Erythroblast (primary cell): ENCODE measurements at places on chromosomes 2 and 18.

GRCh38 chr2:9573840-9574239 lies 18.2 kb upstream of the ADAM17 start:
- DNase-seq = no peak

DNA sequence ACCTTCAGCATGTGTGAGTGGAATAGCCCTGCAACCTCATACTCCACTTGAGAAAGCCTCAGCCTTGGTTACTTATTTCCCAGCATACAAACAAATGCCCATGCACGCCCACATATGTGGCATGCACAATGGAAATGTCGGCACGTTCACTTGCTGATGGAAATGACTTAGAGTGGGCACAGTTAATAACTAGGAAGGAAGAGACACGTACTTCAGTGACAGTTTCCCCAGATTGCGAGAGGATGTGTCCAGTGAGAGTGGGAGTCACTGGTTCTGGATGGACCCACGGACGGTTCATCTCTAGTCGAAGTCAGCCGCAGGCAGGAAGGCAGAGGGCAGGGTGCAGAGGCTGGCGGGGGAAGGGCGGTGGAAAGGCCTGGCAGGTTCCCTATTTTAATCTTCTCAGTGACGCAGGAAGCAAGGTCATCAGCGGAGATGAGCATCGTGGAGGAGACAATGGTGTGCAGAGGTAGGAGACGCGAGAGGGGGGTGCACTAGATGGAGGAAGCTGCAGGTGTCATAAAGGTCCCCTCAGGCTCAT lies 350.7 kb upstream of the MYT1L start:
- no peak for DNase-seq

DNA sequence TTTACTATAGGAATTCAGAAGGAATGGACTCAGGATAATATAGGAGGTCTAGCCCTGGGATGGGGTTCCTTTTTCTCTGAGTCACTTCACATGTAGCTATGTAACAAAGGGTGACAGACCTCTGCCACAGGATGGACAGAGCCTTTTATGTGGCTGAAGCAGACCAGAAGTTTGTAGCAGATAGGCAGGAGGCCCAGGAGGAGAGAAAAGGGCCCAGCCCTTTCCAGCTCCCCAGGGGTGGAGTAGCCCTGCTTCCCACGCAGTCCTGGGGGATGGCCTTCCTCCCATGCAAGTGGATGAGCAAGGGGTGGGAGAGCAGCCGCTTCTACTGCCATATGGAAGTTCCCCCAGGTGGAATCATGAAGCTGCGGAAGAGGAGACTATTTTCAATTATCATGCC lies 40.3 kb downstream of the ARMC9 start:
- DNase-seq = peak; percentile 84

GRCh38 chr2:222232372-222232771 lies 66.4 kb downstream of the PAX3 start:
- DNase-seq = no peak

DNA sequence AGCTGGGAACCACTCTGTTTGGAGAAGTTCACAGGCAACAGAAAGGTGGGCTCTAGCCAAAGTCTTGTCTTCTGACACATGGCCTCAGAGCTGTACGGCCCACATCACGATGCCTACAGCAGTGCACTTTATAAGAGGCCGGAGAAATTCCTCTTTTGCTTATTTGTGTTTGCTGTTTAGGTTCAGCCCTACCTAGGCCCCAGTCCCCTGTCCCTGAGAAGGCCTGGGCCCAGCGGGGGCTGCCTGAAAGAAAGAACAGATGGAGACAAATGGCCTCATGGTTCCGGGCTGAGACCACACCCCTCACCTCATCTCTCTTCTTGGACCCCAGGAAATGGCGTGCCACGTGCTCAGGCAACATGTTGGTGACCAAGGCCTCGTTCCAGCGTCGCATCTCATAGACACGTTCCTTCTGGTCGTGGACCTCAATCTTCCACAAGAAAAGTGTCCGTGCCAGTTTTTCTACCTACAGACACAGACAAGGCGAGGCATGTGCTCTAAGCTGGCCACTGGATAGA lies 30.9 kb downstream of the CENPO start:
- DNase-seq = no peak

DNA sequence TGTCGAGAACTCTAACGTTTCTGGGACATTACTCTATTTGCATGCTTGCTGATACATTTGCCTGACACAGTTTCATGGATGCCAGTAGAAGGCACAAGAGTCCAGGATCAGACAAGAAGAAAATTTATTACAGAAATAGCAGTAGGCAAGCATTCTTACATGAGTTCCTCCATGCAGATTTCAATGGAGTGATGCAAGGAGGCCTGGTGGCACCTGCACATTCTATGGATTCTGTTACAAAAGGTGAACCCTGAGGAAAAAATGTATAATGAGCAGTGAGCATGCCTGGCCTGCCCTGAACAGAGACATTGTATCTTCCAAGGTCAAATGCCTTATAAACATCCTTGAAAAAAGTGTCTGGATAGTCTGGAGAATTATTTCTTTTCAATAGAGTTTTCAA lies 142.9 kb downstream of the DSEL start:
- no peak for DNase-seq
